Smooth muscle cell of the pulmonary artery (primary cell): ENCODE measurements at places on chromosomes 1 and 21. TPM values are rescaled to one million over a fixed set of nuclear protein-coding genes. Genes with fewer than 3 reads are reported as not detected.

Gene KRTAP20-1
- total RNA-seq, result not detected in 2 replicates

Gene OR2T29
- not detected in 2 replicates for total RNA-seq

Gene FCRL5
- not detected in 2 replicates for total RNA-seq

Gene AK5
- 37.0 and 39.9 TPM in 2 replicates for total RNA-seq

Gene OR2M2
- total RNA-seq, result not detected in 2 replicates

Gene FAM3B
- not detected in 2 replicates for total RNA-seq

Gene GRHL3
- 0.03 TPM in 1 of 2 replicates, not detected in the other for total RNA-seq

Gene CNIH4
- total RNA-seq, result 59.5 and 72.9 TPM in 2 replicates

Gene RAD54L
- 1.8 and 2.5 TPM in 2 replicates for total RNA-seq

Gene PYHIN1
- total RNA-seq, result not detected in 2 replicates

Gene LCK
- not detected in 2 replicates for total RNA-seq

Gene SPATA21
- total RNA-seq, result not detected in 2 replicates

Gene C4BPB
- total RNA-seq, result not detected in 2 replicates

Gene MYOG
- total RNA-seq, result not detected in 2 replicates

Gene LIPI
- total RNA-seq, result not detected in 2 replicates

Gene NHLH1
- total RNA-seq, result 0.07 TPM in 2 replicates

Gene CD34
- total RNA-seq, result 0.13 and 0.39 TPM in 2 replicates

Gene MYBPHL
- not detected in 2 replicates for total RNA-seq

Gene SPATA45
- not detected in 2 replicates for total RNA-seq

Gene ARHGEF19
- 5.1 and 8.1 TPM in 2 replicates for total RNA-seq

Gene TNFRSF8
- 0.23 TPM in 1 of 2 replicates, not detected in the other for total RNA-seq

Gene BARHL2
- not detected in 2 replicates for total RNA-seq

Gene GALE
- total RNA-seq, result 12.6 and 35.3 TPM in 2 replicates

Gene REG4
- total RNA-seq, result not detected in 2 replicates

Gene ICOSLG
- total RNA-seq, result 0.17 and 1.5 TPM in 2 replicates

Gene CHRM3
- total RNA-seq, result 0.03 and 0.13 TPM in 2 replicates

Gene PDXK
- 138 and 187 TPM in 2 replicates for total RNA-seq

Gene LHX8
- not detected in 2 replicates for total RNA-seq

Gene ALG14
- 2.7 and 3.5 TPM in 2 replicates for total RNA-seq

Gene OR2T5
- total RNA-seq, result not detected in 2 replicates

Gene HUNK
- not detected in 2 replicates for total RNA-seq

Gene BNIPL
- 0.26 TPM in 2 replicates for total RNA-seq

Gene C4BPA
- not detected in 2 replicates for total RNA-seq

Gene LAMC2
- total RNA-seq, result 3.4 and 192 TPM in 2 replicates

Gene NHLH2
- total RNA-seq, result not detected in 2 replicates

Gene RNF2
- 27.4 and 44.3 TPM in 2 replicates for total RNA-seq

Gene NBPF4
- 0.13 TPM in 1 of 2 replicates, not detected in the other for total RNA-seq

Gene DPT
- total RNA-seq, result 0.53 and 9.7 TPM in 2 replicates

Gene OR2T11
- total RNA-seq, result not detected in 2 replicates

Gene FCGR1A
- 0.20 TPM in 1 of 2 replicates, not detected in the other for total RNA-seq

Gene SHISA4
- 22.5 and 27.0 TPM in 2 replicates for total RNA-seq

Gene RGSL1
- not detected in 2 replicates for total RNA-seq

Gene HSD11B1
- total RNA-seq, result 3.3 and 9.6 TPM in 2 replicates

Gene RTCA
- total RNA-seq, result 40.3 and 45.4 TPM in 2 replicates

Gene ZNF692
- 12.3 and 28.2 TPM in 2 replicates for total RNA-seq

Gene TTC34
- 0.20 and 0.33 TPM in 2 replicates for total RNA-seq

Gene SH2D1B
- not detected in 2 replicates for total RNA-seq
